Temporal lobe (tissue), 4 donors: ENCODE measurements at places on chromosomes 3 and 15. TPM values are rescaled to one million over a fixed set of nuclear protein-coding genes. Genes with fewer than 3 reads are reported as not detected.

PLA2G4F gene
- total RNA-seq = not detected

UROC1 gene
- not detected for total RNA-seq

FES gene
- total RNA-seq = 3.7 TPM

CRYGS gene
- total RNA-seq = 1.5 TPM

MEGF11 gene
- 5.2 TPM for total RNA-seq

SPSB4 gene
- 7.6 TPM for total RNA-seq

CLRN1 gene
- not detected for total RNA-seq

CSPG5 gene
- 111 TPM for total RNA-seq

FBLN2 gene
- total RNA-seq = 9.1 TPM

FOXB1 gene
- total RNA-seq = not detected

SUMF1 gene
- 24.3 TPM for total RNA-seq

ZNF80 gene
- not detected for total RNA-seq

ADAMTS17 gene
- total RNA-seq = 6.1 TPM

WDR93 gene
- 0.25 TPM for total RNA-seq

ALG1L2 gene
- total RNA-seq = not detected

ADGRG7 gene
- total RNA-seq = under 0.01 TPM

LMAN1L gene
- total RNA-seq = not detected

DNAH1 gene
- 1.7 TPM for total RNA-seq

CYB561D2 gene
- 8.1 TPM for total RNA-seq

DAZL gene
- total RNA-seq = not detected

POLQ gene
- total RNA-seq = 2.0 TPM

SCAANT1 gene
- not detected for total RNA-seq

BSN gene
- total RNA-seq = 14.3 TPM

SCN10A gene
- not detected for total RNA-seq

C15orf62 gene
- total RNA-seq = not detected

CFAP20DC gene
- 1.2 TPM for total RNA-seq

LNP1 gene
- total RNA-seq = 7.6 TPM

ATP13A4 gene
- 15.7 TPM for total RNA-seq

CHRNA5 gene
- total RNA-seq = 2.0 TPM

ROPN1B gene
- total RNA-seq = 0.98 TPM

GPR156 gene
- total RNA-seq = 4.2 TPM

PLCD1 gene
- 5.7 TPM for total RNA-seq

KCNMB3 gene
- total RNA-seq = 1.7 TPM

TEX55 gene
- not detected for total RNA-seq

ERC2 gene
- total RNA-seq = 58.3 TPM

GRK7 gene
- total RNA-seq = 0.25 TPM

BCHE gene
- 14.0 TPM for total RNA-seq

TIMP4 gene
- total RNA-seq = 3.4 TPM

CCNB2 gene
- total RNA-seq = 2.7 TPM

CACNA2D3 gene
- 23.4 TPM for total RNA-seq

CD200R1 gene
- 0.25 TPM for total RNA-seq
